Mucosa of descending colon (tissue), 3 donors: ENCODE measurements at places on chromosomes 4 and X. TPM values are rescaled to one million over a fixed set of nuclear protein-coding genes. Genes with fewer than 3 reads are reported as not detected.

Gene CXorf49
- not detected for total RNA-seq

Gene SHISA3
- 1.9 TPM for total RNA-seq

Gene COL4A5
- 6.2 TPM for total RNA-seq

Gene DRD5
- not detected for total RNA-seq

Gene AMER1
- 2.9 TPM for total RNA-seq

Gene WAS
- total RNA-seq = 5.3 TPM

Gene GRPEL1
- 28.4 TPM for total RNA-seq

Gene VEGFC
- 3.4 TPM for total RNA-seq

Gene HDAC6
- 99.6 TPM for total RNA-seq

Gene PDLIM3
- total RNA-seq = 193 TPM

Gene CLDN2
- 0.22 TPM for total RNA-seq

Gene CPZ
- total RNA-seq = 0.81 TPM

DNA sequence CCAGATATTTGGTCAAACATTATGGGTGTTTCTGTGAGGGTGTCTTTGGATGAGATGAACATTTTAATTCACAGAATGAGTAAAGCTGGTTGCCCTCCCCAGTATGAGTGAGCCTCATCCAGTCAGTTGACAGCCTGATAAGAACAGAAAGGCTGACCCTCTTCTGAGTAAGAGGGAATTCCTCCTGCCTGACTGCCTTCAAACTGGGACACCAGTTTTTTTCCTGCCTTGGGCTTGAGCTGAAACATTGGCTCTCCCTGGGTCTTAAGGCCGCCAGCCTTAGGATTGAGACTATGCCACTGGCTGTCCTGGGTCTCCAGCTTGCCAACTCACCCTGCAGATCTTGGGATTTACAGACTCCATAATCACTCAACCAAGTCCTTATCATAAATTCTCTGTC lies 14.5 kb upstream of the MAML3 start:
- no peak for DNase-seq

- no peak for DNase-seq
Observed at GRCh38 chr4:26819478-26820095, 41.1 kb upstream of the STIM2 start.

- DNase-seq = no peak
Observed at GRCh38 chrX:2878563-2878962, 49.8 kb downstream of the GYG2 start.

GRCh38 chr4:3644849-3645627 lies 112.8 kb upstream of the LRPAP1 start:
- no peak for DNase-seq

- DNase-seq = no peak
Observed at GRCh38 chr4:134043266-134043665, 158.3 kb downstream of the PABPC4L start.

- no peak for DNase-seq
Observed at GRCh38 chrX:64805683-64806082, 170.6 kb downstream of the ZC4H2 start.

GRCh38 chr4:25977397-25978170 lies 63.6 kb downstream of the SMIM20 start:
- DNase-seq = no peak

DNA sequence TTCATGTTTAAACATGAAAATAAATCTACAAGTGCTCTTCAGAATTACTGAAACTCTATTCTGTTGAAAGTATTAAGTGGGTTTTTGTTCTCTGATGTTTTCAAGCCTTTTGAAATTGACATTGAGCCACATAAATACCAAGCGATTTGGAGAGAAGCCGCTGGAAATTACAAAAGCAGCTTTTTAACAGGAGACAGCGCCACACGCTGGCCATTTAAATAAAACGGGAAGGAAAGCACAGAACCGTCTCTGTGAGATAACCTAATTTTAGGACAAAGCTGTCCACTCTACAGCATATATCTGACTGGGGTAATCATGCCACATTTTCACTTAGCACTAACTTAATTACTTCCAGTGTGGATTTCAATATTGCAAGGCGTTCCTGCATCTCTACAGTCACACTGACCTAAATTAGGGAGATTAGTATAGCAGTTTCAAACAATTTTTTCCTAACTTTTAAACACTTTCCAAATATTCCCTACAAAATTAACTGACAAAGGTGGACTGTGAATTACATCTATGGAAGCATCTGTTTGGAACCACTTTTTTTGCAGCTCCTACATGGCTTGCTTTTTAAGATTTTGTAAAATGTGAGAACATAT lies 6.8 kb upstream of the ANOS1 start:
- DNase-seq = no peak

GRCh38 chrX:54980334-54980733 lies 13.7 kb downstream of the PFKFB1 start:
- DNase-seq = no peak

- no peak for DNase-seq
Observed at GRCh38 chr4:114015444-114015899, 36.0 kb upstream of the ARSJ start.

- DNase-seq = no peak
Observed at GRCh38 chr4:82696117-82696860, 102.3 kb downstream of the SCD5 start.

- no peak for DNase-seq
Observed at GRCh38 chr4:173556398-173557131, 26.5 kb upstream of the HAND2 start.

GRCh38 chr4:123443401-123444289 lies 47.0 kb downstream of the SPRY1 start:
- no peak for DNase-seq

DNA sequence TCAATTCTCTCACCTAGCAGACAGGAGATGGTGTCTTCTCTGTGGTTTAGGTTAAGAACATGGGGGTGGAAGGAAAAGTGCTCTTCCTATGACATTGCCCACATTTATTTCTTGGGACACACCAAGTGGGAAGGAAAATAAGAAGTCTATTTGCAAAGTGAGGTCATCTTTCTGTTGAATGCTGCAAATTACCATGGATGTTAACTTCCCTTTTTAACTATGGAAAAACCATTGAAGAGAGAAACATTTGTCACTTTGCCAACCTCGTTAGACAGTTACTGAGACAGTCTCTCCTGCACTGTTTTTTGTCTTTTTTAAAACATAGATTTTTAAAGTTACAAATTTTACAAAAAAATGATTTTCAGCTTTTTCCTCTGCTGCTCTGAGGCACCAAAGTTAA lies 72.8 kb upstream of the BEND4 start:
- no peak for DNase-seq

DNA sequence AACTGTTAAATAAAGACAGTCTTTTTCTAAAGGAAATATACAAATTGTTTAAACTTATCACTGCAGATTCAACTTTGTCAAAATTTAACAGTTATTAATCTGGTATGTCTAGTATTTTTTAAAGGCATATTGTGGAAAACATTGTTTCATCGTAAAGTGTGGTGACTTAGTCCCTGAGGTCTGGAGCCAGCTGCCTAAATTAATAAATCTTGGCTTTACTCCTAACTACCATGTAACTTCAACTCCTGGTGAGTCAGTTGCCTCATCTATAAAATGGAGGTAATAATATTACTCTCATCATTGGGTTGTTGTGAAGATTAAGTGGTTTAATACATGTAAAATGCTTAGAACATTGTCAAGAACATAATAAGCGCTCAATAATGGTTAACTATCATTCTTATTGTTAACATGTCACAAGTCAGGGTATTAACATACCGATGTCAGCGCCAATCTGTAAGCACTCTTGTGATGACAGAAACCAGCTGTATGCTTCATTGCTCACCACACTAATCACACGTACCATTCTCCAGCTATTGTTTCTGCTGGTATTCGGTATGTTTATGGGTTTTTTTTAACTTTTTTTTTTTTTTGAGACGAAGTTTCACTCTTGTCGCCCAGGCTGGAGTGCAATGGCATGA lies 14.1 kb upstream of the SMIM43 start:
- no peak for DNase-seq

GRCh38 chr4:22634541-22635181 lies 58.1 kb upstream of the GBA3 start:
- no peak for DNase-seq

- no peak for DNase-seq
Observed at GRCh38 chr4:108126806-108127205, 41.9 kb downstream of the LEF1 start.

DNA sequence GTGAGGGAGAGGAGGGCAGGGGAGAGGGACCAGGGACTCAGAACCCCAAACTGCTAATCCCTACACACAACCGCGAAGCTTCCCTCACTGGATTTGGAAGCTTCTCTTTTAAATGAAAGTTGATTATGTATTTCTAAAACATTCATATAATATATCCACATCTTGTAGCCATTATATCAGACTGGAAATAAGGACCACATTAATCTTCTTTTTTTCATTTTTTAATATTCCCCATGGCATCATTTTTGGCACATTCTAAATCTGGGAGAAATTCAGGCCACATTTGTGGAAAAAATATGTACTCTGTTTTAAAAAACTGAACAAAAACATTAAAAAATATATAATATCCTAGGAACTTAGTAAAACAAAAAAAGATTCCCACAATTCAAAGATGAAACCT lies 97.8 kb downstream of the AFAP1 start:
- DNase-seq = no peak

DNA sequence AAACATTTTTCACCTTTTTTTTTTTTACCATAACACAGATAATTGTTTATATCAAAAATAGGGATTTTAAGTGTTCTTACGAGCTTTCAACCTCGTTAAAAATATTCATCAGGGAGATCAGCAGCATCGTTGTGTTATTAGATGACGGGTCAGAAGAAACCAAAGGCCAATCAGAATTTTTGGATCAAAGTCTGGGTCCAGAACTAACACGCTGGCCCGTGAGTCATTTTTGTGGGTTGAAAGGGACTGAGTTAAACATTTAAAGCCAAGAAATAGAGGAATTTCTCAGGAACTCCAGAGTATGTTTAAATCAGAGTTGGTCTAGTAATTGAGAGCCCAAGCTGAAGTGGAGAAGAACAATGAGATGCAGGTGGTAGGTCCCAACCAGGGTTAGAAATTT lies 170.8 kb downstream of the TLL1 start:
- DNase-seq = no peak

GRCh38 chr4:101321481-101322042 lies 25.8 kb downstream of the PPP3CA start:
- no peak for DNase-seq
